Stimulated activated CD8-positive, alpha-beta memory T cell treated with anti-CD3 and anti-CD28 coated beads, Interleukin-4, amount 100 ng/mL, for 24 hours (primary cell): ENCODE measurements at places on chromosomes 4 and X.

DNA sequence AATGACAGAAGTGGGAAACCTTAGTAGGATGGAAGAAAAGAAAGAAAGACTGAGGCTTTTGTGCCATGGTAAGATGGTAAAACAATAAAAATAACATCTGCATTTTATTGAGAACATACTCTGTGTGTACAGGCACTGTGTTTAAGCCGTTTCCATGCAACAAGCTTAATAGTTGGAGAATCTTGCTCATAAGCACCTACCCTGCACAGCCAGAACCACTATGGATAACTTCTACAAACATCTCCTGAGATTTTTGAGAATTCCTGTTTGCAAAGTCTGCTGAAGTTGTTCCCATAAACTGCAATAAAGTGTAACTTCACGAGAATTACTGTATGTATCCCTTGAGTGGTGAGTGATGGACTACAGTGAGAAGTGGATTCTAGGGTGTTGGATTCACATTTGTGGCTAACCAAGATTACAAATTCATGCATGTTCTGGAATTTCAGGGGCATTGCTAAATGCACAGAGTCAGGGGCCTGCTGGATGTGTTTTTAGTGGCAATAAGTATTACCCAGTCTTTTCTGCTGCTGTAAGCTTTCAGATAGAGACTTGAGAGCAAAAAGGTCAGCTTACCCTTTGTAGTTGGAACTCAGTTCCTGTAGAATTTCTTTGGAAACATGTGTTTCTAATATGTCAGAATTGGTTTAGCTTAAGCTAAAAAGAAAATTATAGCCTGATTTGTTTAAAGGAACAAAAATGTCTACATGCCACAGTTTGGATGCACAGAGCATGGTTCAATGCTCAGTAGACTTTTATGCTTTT is 132.5 kb downstream of the AFF1 start:
- DNase-seq: no peak

DNA sequence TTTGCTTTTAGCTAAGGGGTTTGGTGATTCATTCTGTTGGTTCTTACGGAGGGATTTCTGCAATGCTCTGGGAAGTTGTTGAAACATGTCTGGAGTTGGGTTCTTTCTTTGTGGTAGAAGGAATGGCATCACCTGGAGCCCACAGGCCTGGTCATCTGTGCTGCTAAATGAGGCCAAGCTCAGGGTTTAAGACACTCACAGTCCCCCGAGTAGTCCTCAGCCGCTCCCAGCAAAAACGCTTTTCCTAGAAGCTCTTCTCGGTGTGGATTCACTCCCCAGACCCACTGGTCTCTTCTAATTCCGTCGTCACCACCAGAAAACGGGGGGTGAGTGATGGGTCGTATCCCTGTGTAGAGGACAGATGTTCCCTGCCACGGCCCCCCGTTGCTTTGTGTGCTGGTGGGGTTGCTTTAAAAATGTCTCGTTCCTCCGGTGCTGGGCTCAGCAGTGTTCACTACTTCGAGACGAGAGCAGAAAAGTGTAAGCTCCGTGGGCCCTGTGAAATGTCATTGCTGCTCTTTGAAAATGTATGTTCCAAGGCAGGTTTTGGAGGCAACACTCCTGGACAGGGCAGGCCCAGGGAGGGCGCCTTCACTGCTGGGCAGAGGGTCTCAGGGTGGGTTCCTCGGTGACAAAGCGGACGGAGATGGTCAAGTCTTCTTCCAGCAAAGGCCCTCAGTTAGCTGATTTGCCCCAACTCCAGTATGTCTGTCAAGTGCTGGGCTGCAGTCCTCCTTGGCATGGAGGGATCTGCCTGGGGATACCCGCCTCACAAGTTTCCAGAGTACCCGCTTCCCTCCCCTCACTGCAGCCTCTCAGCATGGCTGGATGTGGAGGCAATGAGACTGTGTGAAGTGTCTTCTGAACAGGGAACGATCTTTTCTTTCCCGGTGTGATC is 37.3 kb downstream of the PSAPL1 start:
- no peak for DNase-seq

DNA sequence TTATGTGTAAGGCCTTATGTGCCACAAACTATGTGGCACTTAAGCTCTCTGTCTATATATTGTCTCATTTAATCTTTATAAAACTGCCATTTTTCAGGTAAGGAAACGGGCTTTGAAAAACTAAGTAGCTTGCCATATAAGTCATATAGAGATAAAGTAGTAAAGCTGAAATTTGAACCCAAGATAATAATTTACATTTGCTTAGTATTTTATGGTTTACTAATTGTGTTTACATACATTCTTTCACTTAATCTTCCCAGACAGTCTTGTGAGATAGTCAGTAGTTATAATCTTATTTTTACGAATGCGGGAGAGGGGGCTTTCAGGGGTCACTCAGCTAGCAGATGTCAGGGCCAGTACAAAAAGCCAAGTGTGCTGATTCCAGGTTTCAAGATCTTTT is 13.9 kb upstream of the CCNG2 start:
- no peak for DNase-seq

GRCh38 chr4:42891644-42892043 is 869 bp upstream of the GRXCR1 start:
- no peak for DNase-seq

DNA sequence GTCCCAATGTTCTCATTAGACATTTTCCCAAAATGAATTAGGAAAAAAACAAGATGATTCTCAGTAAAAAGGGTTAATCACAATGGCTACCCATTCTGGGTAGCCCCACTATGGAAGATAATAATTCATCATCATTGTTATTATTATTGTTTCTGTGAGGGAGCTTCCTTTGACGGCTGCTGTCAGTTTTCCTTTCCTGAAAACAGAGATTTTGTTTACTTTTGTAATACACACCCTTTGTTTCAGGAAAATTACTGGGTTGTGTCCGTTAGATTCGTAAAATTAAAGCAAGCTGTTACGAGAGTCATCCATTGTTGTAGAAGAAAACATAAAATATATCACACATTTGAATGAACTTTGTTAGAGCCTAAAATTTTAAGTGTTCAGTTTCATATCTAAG is 192.9 kb upstream of the ANKRD50 start:
- no peak for DNase-seq
